ENCODE measurements at places on chromosomes 1 and 21. TPM values are rescaled to one million over a fixed set of nuclear protein-coding genes. Genes with fewer than 3 reads are reported as not detected.

- no peak for DNase-seq
Observed at GRCh38 chr1:41365772-41366454, 4.7 kb downstream of the FOXO6 start.

DNA sequence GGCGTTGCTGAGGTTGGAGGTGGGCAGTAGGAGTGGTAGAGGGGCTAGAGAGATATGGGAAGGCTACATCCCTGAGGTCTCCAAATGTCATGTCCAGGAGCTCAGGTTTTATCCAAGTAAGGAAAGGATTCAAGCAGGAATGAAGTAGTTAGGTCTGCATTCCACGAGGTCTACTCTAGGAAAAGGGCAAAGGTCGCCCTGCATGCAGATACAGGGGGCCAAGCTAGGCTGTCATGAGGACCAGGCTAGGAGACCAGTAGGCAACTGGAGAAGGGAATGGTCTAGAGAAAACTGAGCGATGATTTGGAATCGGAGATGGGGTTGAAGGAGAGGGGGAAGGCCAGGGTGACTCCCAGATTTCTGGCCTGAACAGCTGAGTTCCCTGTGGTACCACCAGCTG lies 48.7 kb downstream of the IRF2BP2 start:
- DNase-seq = peak; percentile 60

Gene NR1I3
- total RNA-seq = 0.95 TPM

Gene TPTE
- not detected for total RNA-seq

GRCh38 chr1:20224546-20224945 lies 38.2 kb upstream of the PLA2G2C start:
- DNase-seq = no peak

DNA sequence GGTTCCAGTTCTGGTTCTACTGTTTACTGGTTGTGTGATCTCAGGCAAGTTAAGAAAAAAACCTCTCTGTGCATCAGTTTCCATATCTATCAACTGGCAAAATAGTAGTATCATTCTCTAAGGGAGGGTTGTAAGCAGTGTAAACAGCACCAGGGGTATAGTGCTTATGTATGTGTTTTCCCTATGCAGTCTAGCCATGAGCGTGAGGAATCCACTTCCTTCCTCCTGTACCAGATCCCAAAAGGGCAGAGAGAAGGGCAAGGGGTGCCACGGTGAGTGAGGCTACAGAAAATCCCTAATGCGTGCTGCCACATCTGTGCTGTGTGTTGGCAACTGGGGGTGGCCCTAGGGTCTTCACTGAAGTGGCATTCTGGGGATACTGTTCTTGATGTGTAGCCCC lies 18.4 kb upstream of the RNF19B start:
- no peak for DNase-seq

GRCh38 chr1:11042065-11042464 lies 5.0 kb downstream of the MASP2 start:
- no peak for DNase-seq

DNA sequence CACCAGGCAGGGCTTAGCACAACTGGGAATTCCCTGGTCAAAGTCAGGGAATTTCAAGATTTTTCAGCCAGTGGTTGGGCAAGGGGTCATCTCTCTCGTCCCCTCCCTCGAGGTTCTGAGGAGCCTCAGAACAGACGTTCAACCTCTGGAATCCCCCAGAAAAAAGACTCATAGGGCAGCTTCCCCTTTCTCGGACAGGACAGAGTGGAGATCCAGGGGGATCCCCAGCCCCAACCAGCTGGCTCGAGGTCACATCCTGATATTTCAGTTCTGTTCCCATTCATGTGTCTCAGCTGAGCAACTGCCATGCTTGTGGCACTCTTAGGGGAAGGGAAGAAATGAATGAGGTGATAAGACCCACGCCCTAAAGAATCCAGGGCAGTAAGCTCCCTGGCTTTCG lies 4.9 kb upstream of the LAD1 start:
- no peak for DNase-seq

DNA sequence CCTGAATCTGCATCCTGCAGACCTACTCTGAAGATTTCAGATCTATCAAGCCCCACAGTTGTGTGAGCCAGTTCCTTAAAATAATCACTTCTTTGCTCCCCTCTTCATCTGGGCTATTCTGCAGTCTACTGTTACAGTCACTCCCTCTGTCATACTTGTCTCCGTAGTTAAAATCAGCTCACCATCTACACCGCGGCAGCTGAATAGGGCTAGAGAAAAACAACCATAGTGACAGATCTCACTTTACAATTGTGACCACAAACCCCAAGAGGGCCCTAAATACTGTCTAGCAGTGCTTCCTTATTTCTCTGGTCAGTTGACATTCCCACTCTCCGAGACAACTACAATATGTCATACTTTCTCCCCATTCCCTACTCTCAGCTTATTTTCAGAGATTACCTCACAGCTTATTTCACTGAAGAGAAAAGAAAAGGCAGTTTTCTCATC lies 12.9 kb downstream of the DESI2 start:
- no peak for DNase-seq

DNA sequence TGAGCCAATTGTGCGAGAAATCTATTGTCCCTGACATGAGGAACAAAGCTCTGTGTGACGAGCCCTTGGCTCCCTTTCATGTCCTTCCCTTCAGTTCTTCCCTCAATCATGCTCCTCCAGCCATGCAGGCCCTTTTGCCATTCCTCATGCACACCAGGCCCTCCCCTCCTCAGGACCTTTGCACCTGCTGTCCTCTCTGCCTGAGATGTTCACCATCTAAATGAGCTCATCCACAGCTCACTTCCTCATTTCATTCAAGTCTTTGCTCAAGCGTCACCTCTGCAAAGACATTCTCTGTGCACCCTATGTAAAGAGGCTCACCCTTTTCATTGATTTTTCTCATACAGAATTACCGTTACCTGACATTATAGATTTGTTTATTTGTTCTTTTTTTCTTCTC lies 43.7 kb downstream of the C8B start:
- DNase-seq = no peak

Gene FOXD2
- 0.07 TPM for total RNA-seq

Gene UBE2U
- total RNA-seq = not detected

GRCh38 chr21:34061983-34062382 lies 11.4 kb upstream of the MRPS6 start:
- no peak for DNase-seq

DNA sequence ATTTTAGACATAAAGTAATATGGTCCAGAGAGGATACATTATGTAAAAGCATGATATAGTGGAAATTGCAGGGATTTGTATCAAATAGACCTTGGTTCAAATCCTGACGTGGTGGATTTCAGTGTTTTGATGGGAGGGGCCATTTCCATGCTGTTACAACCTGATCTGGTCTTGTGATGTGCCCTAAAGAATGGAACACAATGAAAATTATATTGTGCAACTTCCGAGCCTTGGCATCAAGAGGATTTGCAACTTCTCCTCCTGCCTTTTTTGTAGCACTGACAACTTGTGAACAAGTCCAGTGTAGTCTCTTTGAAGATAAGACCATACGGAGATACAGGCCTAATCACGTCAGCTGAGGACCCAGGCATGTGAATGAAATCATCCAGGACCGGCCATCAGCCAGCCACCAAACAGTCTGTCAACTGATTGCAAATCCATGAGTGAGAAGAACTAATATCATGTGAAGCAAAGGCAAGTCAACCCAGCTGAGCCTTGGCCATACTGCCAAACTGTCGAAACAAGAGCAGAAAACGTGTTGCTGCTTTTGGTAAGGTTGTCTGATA lies 412.1 kb downstream of the DPYD start:
- no peak for DNase-seq

DNA sequence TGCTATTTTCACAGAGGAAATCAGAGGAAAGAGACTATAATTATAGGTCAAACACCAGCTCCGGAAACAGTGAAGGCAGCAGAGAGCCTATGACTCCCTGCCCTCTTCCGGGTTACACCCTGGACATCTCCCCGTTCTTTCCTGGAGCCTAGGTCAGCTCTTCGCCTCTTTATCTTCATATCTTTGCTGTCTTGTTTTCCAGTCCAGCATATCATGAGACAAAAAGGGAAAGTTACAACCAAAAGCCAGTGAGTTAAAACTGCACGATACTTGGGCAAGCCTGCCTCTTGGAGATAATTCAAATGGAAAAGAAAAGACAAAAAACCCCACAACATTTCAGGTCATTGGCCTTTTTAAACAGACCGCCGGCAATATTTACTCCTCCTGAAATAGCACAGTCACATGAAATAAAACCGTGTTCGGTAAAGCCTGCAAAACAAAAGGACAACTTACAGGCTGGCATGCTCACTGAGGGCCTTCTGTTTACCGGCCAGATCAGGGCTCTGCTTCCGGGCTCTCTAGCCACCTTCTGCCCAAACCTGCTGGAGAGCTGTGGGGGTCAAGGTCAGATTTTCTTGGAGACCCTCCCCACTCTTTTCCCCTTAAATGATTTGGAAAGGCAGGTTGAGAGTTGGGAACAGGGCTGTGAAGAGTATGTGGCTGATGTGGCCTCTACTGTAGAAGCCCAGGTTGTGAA lies 42.8 kb upstream of the PPP2R5A start:
- peak; percentile 79 for DNase-seq

Gene LIN28A
- 0.04 TPM for total RNA-seq

Gene PROX1
- total RNA-seq = 30.2 TPM

- DNase-seq = no peak
Observed at GRCh38 chr1:237868817-237869600, 21.7 kb downstream of the ZP4 start.

Gene CFHR1
- not detected for total RNA-seq

Gene F5
- total RNA-seq = 38.5 TPM

DNA sequence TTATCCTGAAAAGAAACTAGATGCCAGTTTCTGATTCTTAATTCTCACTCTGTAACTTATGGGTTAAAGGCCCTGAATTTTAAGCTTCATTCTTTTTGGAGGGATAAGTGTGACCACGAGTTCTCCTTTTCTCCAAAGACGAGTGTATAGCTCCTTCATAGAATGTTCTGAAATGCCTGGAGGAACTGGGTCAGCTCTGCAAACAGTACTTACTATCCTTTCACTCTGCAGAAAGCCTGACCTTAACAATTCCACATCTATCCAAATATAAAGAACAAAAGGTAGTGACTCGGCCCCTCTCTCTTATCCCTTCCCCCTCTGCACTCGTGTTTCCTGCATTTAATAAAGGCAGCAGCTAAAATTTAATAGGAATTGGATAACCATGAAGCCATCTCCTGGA lies 150.5 kb downstream of the LYPLAL1 start:
- no peak for DNase-seq

- no peak for DNase-seq
Observed at GRCh38 chr1:51445351-51446090, 73.5 kb downstream of the EPS15 start.

DNA sequence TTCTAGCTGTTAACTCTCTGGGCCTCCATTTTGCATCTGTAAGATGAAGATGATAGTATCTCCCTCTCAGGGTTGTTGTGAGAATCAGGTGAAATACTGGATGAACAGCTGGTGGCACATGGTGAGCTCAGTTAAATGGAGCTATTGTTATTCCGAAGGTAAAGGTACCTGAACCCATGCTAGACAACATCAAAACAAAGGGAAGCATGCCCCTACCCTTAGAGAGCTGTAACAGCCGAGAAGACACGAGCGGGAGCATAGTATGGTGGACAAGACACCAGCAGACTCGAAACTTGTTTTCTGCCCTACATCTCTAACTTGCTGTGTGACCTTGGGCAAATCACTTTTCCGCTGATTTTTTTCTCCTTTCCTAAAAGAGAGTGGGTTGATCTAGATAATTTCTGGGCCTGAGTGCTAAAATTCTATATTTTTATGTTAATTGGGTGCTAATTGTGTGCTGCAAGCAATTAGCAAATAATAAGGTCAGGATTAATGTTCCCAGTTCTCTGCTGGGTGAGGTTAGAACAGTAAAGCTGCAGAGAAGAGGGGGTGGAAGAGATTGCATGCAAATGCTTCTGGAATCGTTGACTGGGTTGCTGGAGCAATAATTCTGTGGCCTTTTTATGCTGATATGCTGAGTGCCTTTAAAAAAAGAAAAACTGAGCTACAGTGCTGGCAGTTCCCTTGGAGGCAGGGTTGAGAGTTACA lies 10.8 kb downstream of the TMEM200B start:
- DNase-seq = no peak

- no peak for DNase-seq
Observed at GRCh38 chr21:15870819-15871218, 141.0 kb downstream of the USP25 start.

GRCh38 chr21:42459082-42459460 lies 37.0 kb downstream of the RSPH1 start:
- DNase-seq = no peak

Gene RUNX1
- 4.4 TPM for total RNA-seq

Measured in HepG2 (cell line).